GM19239 (cell line): ENCODE measurements at places on chromosomes 7 and 10.

DNA sequence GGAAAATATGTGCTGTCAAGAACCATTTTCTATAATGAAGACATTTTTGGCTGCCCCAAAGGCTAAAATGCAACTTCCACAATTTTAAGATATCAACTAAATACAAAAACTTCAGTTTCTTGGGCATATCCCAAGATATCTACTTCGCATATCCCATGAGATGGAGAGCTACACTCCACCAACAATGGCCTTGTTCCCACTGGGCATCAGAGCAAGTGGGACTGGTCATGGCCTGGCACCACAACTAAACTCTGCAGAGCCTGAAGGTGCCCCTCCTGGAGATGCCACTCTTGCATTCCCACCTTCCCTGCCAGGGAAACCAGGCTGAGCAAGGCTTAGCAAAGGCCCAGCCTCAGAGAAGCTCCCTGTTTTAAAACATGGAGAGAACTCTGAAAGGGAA, 75.8 kb upstream of the LRRC17 start:
- no peak for DNase-seq

DNA sequence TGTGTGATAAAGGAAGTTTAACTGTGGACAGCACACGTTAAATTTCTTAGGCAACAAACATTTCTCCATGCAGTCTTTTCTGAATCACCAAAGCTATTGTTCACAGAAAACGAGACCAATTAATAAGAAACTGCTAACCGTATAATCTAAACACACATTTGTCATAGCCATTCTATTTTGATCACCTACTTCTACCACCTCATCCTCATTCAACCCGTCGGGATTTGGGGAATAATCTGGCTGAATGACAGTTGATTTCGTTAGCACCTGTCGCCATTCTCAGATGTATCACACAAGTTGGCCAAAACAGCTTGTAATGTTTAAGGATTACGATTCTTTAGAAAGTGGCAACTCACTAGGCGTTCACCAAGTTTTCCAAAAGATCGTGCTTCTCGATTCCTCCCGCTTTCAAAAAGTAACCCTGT, 1.2 kb downstream of the EZH2 start:
- no peak for DNase-seq

- no peak for DNase-seq
Measured at GRCh38 chr7:23467291-23467805, 2.9 kb downstream of the IGF2BP3 start.

GRCh38 chr10:131810036-131810804, 90.6 kb upstream of the PPP2R2D start:
- no peak for DNase-seq

DNA sequence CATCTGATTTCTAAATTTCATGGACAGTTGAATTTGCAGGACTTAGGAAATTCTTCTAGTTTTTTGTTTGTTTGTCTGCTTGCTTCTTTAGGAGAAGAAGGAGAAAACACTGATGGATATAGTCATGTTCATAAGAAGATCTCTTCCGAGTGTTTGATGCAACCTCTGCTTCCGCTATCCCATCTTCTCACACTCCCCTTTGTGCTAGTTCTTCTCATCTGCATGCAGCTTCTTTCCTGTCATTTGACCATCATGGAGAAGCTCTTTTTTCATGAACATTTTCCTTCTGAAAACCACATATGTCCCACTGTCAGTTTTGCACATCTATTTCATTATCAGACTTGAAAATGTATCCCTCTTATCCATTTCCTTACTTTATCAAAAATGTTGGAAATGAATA, 346.9 kb upstream of the PRKCQ start:
- DNase-seq, result no peak

DNA sequence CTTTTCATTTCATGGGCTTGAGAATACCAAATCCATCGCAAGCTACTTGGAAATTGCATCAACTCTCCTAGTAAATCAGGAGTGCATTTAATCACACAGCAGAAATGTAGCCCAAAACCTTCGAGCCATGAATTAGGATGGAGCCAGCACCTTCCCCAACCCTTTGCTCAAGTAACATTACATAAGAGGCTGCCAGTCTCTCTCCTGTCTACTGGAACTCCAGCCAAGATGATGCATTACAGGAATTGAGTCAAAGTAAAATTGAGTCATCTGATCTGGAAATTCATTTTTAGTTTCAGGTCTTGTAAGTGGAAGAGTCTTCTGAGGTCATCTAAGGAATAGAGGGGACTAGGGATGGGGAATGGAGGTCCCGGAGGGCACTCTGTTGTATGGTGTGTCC, 69.7 kb upstream of the FHIP2A start:
- no peak for DNase-seq
